Articular chondrocyte of knee joint (primary cell): ENCODE measurements at places on chromosomes 11 and 22. TPM values are rescaled to one million over a fixed set of nuclear protein-coding genes. Genes with fewer than 3 reads are reported as not detected.

MAFF gene
- total RNA-seq = 14.8 and 40.6 TPM in 2 replicates

TMEM191B gene
- not detected in 2 replicates for total RNA-seq

SCGB1C1 gene
- total RNA-seq = not detected in 2 replicates

MRGPRE gene
- 0.54 and 0.78 TPM in 2 replicates for total RNA-seq

SDF2L1 gene
- 8.6 and 12.2 TPM in 2 replicates for total RNA-seq

JRKL gene
- 12.2 and 13.9 TPM in 2 replicates for total RNA-seq

MS4A6E gene
- not detected in 2 replicates for total RNA-seq

STK33 gene
- total RNA-seq = 0.78 and 2.7 TPM in 2 replicates

ELF5 gene
- total RNA-seq = not detected in 2 replicates

EFCAB6 gene
- total RNA-seq = 5.9 and 8.2 TPM in 2 replicates

SYTL2 gene
- total RNA-seq = 24.6 and 26.4 TPM in 2 replicates

SLCO2B1 gene
- under 0.01 TPM in 1 of 2 replicates, not detected in the other for total RNA-seq

HORMAD2 gene
- not detected in 2 replicates for total RNA-seq

RBM7 gene
- 61.9 and 78.2 TPM in 2 replicates for total RNA-seq

SLC17A6 gene
- not detected in 2 replicates for total RNA-seq

ART1 gene
- not detected in 2 replicates for total RNA-seq
